ENCODE measurements at places on chromosomes 4 and X.

DNA sequence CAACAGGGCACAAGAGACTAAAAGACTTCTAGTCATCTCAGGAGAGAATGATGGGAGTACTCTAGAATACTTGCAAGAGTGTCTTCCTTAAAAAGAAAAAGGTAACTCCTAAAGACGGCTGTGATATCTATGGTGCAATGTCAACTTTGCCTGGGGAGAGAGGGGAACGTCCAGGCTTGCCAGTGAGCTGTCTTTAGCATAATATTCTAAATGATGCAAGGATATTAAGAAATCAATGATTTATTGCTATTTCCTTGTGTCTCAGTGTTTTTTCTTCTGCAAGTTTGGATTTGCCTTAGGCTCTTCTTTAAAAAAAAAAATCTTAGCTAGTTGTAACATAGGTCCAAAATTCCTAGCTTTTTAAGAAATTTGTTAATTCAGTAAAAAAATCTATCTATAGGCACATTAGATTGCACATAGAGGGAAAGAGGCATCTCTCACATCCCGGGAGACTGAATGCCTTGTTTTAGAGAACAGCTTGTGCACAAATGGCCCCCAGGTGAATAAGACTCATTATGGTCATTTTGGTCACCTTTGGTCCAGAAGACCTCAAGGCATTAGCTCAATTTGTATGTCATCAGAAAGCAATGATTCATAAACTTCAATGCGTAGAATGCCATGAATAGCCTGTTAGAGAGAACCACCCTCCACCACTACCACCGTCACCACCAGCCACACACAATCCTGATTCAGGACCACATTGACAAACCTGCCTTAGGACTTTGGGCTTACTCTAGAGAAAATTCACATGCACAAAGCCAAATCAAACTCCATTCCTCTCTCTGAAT is 104.1 kb downstream of the PALLD start:
- no peak for DNase-seq

DNA sequence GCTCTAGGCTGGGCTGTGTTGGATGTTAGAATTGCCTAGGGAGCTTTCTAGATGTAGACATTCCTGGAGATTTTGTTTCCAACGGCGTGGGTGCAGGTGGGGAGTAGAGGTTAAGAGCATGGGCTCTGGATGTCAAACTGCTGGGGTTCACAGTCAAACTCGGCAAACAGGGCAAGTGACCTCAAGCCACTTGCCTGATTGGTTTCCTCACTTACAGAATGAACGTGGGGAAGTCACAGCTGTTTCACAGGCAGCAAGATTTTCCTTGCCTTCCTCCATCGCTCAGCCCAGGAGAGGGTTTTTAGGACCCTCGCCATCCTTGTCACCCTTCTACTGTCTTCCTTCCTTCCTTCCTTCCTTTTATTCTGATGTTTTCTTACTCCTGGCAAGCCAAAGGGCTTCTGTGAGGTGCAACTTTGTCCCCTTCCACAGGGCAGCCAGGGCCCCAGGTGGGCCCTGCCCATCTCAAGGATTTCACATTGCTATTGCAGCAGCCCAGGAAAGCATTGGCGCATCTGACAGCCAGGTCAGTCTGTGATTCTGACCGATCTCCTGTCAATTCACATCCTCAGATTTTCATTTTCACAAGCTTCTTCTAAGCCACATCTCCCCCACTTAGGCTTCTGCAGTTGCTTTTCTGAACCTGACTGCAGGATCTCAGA is 7.0 kb downstream of the RTL5 start:
- no peak for DNase-seq

GRCh38 chr4:57764856-57765255 is 654.7 kb upstream of the IGFBP7 start:
- no peak for DNase-seq

DNA sequence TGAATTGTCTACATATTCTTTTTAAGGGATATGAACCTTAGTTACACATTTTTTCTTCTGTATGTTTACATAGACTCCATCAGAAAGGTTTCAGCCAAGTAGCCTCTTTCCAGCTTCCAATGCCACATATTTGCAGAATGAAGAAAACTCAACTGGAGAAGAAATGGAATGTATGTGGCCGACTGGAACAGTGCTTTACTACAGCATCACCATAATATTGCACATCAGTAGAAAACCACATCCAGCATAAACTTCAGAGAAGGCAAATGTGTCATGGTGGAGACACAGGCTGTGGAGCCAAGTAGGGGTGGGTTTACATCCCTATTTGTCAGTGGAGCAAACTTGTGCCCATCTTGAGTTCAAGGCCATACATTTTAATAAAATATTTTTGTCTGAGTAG is 204.8 kb upstream of the LDB2 start:
- DNase-seq, result no peak

DNA sequence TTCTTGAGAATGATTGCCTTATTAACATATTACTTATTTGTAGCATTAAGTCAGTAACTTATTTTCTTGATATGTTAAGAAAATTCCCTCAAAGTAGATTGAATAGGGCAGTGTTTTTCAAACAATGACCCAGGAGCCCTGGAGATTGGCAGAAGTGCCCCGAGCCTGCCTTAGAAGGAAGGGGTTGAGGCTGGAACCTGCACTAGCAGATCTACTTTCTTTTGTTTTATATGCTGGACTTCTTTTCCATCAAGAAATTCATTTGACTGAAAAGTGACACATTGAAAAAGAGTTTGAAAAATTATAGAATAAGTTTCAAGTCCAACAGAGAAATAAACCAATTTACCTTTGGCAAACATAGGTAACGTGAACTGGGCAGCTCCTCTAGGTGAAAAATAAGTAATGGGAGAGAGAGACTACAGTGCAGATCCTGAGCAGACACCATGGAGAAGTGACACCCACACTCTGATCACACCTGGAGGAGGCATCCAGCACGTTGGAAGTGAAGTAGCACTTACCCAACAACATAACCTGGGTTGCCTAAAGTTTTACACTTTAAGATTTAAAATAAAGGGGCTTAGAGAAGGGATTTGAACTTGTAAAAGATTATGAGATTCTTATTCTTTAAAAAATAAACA is 18.6 kb downstream of the ARSJ start:
- no peak for DNase-seq

GRCh38 chr4:147923854-147924253 is 192.0 kb downstream of the ARHGAP10 start:
- no peak for DNase-seq

DNA sequence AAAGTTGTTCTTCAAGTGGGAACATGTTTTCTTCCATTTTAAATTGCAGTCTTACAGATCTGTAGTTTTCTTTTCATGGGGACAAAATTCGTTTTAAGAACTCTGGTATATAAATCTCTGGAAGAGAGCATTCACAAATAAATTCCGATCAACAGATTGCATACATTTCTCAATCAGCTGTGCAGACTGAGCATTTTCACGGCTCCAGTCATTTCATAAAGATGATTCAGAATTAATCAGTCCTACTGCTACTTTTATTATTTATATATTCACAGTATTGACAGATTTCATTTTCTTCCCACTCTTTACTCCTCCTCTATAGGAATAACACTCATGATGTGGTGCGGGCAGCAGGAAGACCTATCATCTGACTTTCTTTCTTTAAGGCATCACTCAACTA is 534.9 kb upstream of the FTHL17 start:
- DNase-seq, result no peak

DNA sequence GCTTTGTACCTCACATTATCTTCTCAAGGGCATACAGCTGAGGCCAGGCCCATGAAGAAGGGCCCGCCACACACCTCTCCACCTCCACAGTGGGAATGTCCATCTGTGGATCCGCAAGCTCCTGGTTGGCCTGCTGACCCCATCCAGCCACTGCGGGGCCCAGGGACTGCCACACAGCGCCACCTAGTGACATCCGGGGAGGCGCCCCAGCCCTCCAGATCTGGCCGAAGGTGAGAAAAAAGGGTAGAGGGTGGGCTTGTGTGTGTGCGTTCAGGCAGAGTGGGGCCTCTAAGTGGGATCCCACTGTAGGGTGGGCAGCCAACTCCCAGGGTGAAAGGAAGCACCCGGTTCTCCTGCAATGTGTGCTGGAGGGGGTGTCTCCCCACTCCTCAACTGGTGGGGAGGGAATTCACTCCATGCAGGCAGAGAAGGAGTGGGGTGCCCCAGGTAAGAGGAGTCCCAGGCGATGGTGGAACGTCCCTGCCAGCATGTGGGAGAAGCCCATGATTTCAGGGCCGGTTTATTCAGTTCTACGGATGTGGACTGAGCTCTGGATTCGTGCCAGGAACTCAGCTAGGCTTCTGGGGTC is 117.3 kb downstream of the ENPP6 start:
- no peak for DNase-seq

- DNase-seq, result no peak
Observed at GRCh38 chrX:131881194-131881593, 141.9 kb upstream of the STK26 start.

DNA sequence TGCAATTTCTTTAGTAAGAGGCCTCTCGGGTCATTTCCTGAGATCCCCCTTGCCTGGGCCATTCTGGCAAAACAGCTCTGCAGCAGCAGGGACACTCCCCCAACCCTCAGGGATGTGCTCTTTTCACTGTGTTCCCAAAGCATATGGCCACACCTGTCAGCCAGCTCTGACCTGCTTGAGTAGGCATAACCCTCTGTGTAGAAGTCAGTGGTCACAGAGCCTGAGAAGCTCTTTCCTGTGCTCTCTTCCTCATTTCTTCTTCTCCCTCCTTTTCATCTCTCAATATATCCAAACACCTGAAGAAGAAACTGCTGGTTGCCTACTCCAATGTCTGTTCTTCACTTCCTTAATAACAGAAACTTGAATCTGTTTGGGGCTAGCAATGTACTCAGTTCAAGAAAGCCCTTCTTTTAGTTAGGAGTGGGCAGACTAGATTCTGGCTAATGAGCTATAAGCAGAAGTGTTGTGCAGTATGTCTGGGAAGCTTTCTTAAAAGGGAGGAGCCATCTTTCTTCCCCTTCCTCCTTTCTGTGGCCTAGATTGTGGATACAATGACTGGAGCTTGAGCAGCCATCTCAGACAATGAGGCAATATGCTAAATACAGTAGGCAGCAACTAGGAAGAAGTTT is 73.3 kb downstream of the PRPS1 start:
- DNase-seq, result no peak

DNA sequence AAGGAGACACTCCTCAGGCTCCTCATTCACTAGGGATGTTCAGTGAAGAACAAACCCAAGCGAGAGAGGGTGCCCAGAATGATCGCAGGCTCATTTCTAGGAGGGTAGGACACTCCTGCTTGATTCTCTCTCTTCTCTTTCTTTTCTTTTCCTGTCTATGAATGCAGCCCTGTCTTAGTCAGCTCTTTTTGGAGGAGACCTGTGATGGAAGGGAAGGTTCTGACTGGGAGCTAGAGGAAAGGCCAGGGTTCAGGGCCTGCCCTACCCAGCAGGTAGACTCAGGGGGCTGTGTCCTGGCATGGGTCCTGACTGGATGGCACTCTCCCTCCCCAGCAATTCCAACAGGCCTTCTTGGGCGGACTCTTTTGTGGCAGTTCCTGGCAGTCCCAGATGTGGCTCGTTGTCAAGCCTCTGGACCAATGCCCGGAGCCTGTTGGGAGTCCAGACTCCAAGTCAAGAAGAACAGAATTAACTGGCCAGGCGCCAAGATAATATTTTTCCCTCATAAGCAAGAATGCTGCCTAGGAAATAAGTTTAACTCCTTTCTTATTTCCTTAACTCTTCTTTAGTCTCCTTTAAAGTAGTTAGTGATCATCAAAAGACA is 139.4 kb upstream of the SCML1 start:
- no peak for DNase-seq

DNA sequence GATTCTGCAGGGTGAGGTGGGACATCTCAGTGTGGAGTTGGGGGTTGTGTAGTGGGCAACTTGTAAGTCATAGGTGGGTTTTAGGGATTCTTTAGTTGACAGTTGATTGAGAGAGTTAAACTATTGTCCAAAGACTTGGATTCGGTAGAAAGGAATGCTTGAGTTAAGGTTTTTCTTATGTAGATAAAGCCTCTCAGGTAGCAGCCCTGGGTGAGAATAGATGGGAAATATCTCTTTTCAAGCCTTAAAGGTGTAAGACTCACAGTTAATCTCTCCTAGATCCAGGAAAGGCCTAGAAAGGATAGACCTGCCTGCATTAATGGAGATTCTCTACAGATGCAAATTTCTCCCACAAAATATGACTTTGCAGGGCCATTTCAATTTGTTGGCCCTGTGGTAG is 108.4 kb downstream of the ARSJ start:
- no peak for DNase-seq

DNA sequence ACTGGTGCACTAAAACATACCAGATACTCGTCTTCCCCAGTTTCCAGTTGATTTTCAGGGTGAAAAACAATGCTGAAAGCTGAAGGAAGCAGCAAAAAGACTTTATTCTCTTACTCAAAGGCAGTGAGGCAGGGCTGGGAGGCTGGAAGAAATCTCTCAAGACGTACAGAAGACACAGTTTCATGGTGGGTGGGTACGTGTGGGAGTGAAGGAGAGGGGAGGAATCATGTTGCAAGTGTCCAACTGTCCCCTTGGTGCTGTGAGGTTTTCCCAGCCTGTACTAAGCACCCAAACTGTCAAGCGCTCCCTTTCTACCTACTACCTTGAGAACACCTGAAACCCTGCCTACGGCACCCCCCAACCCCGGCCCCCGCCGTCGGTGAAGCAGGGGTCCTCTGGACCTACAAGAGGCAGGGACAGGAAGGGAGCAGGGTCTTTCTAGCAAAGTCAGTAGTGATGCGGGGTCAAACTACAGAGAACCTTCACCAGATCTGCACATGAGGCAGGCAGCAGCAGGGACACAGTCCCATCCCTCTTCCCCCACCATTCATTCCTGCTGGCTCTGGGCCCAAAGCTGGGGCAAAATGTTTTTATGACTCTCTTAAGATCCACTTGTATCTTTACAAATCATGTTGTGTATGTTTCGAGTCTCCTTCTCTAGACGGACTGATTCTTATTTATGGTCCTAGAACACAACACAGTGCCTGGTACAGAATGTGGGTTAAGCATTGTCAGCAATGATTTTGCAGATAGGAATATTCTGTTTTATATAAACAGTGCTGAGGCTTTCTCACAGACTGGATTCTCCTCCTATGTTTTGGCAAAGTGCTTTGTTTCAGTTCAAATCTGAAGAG is 2.4 kb upstream of the SETD7 start:
- DNase-seq, result no peak

DNA sequence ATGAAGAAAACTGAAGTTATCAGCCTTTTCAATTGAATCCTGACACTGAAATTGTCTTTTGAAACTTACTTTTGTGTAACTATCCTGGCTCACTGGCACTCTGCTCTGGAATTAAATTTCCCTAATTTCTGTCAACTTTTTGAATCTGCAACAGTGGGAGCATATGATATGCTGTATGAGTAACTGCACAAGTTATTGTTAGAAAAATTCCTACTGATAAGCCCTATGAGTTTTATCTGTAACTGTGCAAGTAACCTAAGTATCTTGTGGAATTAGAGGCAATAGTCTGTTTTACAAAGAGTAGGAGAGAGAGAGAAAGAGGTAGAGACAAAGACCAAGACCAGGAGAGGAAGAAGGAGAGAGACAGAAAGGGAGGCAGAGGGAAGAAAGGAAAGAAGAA is 9.2 kb upstream of the HPGD start:
- no peak for DNase-seq

GRCh38 chrX:40174854-40175510 is 77.2 kb upstream of the BCOR start:
- no peak for DNase-seq

- DNase-seq, result no peak
Observed at GRCh38 chr4:38662522-38663089, 1.4 kb upstream of the KLF3 start.

- no peak for DNase-seq
Observed at GRCh38 chr4:184103527-184104264, 114.0 kb downstream of the ENPP6 start.

- DNase-seq, result no peak
Observed at GRCh38 chr4:76965866-76966579, 16.5 kb downstream of the SEPTIN11 start.

- DNase-seq, result no peak
Observed at GRCh38 chrX:2679534-2680485, 11.3 kb upstream of the CD99 start.

Measured in fibroblast of the conjunctiva (primary cell).